ENCODE measurements at places on chromosomes 2 and 18. TPM values are rescaled to one million over a fixed set of nuclear protein-coding genes. Genes with fewer than 3 reads are reported as not detected.

DNA sequence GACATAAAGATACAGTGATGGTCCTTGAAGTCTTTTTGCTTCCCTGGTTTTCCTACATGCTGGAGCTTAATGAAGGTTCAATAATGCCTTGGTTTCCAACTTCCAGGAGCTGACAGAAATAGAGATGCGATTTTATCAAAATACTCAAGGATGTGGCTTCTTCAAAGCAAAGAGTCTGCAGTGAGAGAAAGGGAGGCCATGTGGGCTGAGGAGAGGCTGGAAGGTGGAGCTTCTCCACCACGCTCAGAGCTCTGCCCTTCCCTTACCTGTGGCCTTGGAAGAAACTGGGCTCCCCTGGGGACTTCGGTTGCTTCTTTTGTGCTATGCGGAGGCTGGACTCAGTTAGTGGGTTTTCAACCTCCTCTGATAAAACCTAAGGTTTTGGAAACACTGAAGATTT, 175.0 kb upstream of the APCDD1 start:
- H3K36me3 ChIP-seq = no peaks in the 10 kb centered on the region
- H3K27ac ChIP-seq = no peak overlapping the region
- H3K4me3 ChIP-seq = no peak overlapping the region
- H3K4me1 ChIP-seq = peaks cover 2% of the 10 kb centered on the region
- no peaks in the 10 kb centered on the region for H3K27me3 ChIP-seq

DNA sequence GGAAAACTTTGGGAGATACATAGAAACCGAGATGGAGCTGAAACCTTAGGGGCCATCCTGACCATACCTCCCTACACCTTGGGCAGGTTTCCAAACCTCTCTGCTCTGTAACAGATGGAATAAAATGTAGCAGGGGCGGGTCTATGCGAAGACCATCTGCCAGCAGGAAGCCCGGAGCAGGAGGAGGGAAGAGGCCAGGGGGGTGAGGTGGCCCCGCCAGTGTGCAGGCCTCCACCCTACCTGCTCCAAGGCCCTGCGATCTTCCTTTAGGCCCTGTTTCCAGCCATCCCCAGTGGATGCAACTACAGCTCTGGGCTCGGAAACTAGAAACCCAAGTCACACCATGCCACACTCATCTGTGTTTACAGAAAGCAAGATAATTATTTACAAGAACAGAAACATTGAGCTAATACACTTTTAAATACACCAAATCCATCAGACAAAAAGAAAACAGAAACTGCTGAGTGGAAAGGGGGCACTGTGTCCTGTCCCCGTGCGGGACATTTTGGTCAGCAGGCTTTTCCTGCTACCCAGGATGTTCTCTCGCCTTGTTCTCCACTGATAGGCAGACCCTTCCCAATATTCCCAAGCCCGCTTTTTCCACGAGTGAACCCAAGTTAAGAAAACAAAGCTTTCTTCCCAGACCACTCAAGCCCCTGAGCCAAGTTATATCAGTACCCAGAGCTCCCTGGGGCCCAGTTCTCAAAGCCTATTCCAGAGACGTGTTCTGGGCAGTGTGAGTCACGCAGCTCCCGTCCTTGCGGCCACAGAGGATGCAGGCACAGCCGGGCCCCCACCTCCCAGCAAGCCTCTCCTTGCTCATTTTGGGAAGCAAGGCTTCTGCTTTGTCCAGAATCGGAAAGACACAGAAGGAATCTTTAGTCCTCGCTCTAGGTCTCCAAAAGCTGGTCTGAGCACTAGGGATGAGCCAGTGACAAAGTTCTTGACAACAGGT, 17.3 kb downstream of the CIB4 start:
- no peaks in the 10 kb centered on the region for H3K36me3 ChIP-seq
- H3K27me3 ChIP-seq = no peaks in the 10 kb centered on the region
- no peak overlapping the region for H3K27ac ChIP-seq
- peaks cover 7% of the 10 kb centered on the region for H3K4me1 ChIP-seq

DNA sequence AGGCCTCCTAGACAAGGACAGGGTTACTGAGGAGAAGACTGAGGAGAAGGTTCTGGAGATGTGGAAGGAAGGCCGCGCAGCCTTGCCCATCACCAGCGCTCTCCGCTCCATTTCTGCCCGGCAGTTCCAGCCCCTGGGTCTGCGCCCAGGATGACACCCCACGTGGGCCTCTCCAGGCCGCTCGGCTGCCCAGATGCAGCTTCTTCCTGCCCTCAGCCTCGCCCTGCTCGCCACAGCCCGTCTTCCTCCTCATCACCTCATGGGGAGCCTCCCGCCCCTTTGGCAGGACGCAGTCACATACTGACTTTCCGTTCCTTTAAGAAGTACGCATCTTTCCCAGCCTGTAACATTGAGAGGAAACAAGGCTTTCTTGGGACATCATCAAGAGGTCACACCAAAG, 37.1 kb downstream of the SNTG2 start:
- peaks cover 3% of the 10 kb centered on the region for H3K27me3 ChIP-seq
- no peak for DNase-seq
- peak overlapping the region; percentile 71 for H3K27ac ChIP-seq
- no peaks in the 10 kb centered on the region for H3K36me3 ChIP-seq
- no peak overlapping the region for H3K4me3 ChIP-seq

- H3K27me3 ChIP-seq = peaks cover 20% of the 10 kb centered on the region
- H3K36me3 ChIP-seq = no peaks in the 10 kb centered on the region
- H3K27ac ChIP-seq = no peak overlapping the region
- H3K4me3 ChIP-seq = no peak overlapping the region
Measured at GRCh38 chr2:41914936-41915335, 132.9 kb upstream of the PKDCC start.

DNA sequence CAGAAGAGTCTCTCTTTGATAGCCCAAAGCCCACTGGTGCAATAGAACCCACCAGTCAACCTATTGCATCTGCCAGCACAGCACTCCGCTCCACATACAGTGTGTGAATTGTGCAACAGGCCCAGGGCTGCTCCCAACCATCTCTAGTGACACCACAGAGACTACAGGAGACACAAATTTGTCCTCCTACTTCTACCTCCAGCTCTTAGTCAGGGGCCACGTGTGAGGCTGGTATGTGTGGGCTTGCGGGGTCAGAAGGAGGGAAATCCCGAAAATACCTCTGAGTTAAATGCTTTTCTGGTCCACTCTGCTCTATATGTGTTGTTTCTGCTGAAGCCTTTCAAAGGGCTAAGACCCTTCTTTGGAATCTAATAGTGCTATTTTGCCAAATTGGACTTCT, 18.0 kb downstream of the DGUOK start:
- peaks cover 84% of the 10 kb centered on the region for H3K4me1 ChIP-seq
- DNase-seq = no peak
- no peak overlapping the region for H3K4me3 ChIP-seq
- peak overlapping the region; percentile 72 for H3K27ac ChIP-seq
- no peaks in the 10 kb centered on the region for H3K36me3 ChIP-seq
- H3K27me3 ChIP-seq = no peaks in the 10 kb centered on the region

GRCh38 chr18:58234359-58234741, 190.3 kb downstream of the NEDD4L start:
- peaks cover 1% of the 10 kb centered on the region for H3K27me3 ChIP-seq
- no peak for DNase-seq
- no peak overlapping the region for H3K4me3 ChIP-seq
- no peaks in the 10 kb centered on the region for H3K36me3 ChIP-seq

DNA sequence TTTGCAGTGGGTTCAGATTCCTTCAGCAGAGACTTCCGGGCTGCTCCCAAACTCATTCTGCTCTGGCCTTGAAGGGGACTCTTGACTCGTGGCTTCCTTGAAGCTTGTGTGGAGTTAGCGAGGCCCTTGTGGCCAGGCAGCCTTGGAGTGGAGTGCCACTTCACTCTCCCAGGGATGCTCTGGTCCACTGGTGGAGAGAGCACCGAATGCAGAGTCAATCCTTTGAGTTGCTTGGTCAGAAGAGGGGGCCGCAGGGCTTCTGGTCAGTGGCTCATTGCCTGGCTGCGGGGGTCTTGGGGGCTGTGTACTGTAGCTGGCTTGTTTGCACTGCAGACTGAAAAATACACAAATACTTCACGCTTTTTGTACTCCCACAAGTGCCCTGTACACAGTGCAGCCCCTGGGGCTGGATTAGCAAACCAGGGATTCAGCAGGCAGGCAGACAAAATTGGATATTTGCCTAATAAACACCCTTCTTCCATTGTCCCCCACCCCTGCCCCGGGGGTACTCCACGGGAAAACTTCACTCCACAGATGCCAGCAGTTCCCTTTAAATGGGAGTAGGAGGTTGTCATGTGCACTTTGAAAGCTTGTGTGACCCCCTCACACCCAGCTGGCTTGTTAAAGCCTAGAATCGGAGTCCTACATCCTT, 3.2 kb downstream of the GLI2 start:
- no peaks in the 10 kb centered on the region for H3K4me1 ChIP-seq
- no peaks in the 10 kb centered on the region for H3K36me3 ChIP-seq

GRCh38 chr2:188399159-188399558, 107.5 kb downstream of the GULP1 start:
- no peak for DNase-seq
- no peaks in the 10 kb centered on the region for H3K36me3 ChIP-seq
- no peaks in the 10 kb centered on the region for H3K27me3 ChIP-seq
- H3K4me3 ChIP-seq = no peak overlapping the region
- no peak overlapping the region for H3K27ac ChIP-seq

DNA sequence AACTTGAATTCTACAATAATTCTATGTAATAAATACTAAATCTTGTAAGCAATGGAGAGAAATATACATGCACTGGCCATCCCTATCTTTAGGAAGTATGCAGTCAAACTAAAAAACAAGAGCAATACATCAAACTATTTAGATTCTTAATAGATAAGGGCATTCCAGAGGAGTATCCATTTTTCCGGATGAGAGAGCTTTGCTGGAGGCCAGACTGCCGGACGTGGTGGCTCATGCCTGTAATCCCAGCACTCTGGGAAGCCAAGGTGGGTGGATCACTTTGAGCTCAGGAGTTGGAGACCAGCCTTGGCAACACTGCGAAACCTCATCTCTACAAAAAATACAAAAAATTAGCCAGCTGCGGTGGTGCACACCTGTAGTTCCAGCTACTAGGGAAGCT, 60.8 kb downstream of the KIF5C start:
- H3K36me3 ChIP-seq = peaks cover under 1% of the 10 kb centered on the region
- DNase-seq = no peak
- no peak overlapping the region for H3K27ac ChIP-seq
- no peaks in the 10 kb centered on the region for H3K4me1 ChIP-seq
- no peaks in the 10 kb centered on the region for H3K27me3 ChIP-seq

DNA sequence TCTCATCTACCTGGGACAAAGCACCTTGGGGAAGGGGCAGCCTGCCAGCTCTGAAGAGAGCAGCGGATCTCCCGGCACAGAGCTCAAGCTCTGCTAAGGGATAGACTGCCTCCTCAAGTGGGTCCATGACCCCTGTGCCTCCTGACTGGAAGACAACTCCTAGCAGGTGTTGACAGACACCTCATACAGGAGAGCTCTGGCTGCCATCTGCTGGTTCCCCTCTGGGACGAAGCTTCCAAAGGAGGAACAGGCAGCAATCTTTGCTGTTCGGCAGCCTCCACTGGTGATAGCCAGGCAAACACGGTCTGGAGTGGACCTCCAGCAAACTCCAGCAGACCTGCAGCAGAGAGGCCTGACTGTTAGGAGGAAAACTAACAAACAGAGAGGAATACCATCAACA, 549.9 kb upstream of the LRATD1 start:
- no peaks in the 10 kb centered on the region for H3K27me3 ChIP-seq
- H3K4me1 ChIP-seq = no peaks in the 10 kb centered on the region
- H3K4me3 ChIP-seq = no peak overlapping the region
- no peak overlapping the region for H3K27ac ChIP-seq

DNA sequence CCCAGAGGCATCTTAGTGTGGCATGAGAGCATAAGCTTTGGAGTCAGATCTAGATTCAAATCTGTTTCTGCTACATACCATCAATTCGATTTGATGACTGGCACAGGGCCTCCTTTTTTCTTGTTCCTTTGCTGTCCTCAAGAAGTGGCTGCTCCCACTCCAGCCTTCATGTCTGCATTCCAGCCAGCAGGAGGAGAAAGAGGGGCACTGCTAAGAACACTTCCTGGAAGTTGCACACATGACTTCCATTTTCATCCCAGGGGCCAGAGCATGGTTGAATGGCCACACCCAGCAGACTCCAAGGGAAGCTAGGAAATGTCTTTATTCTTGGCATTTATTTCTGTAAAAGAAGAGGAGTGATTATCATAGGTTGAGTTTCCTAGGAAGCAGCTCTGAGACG, 50.4 kb downstream of the EML6 start:
- peaks cover 20% of the 10 kb centered on the region for H3K36me3 ChIP-seq
- H3K4me1 ChIP-seq = no peaks in the 10 kb centered on the region
- peaks cover 2% of the 10 kb centered on the region for H3K27me3 ChIP-seq
- no peak overlapping the region for H3K4me3 ChIP-seq

- no peak for DNase-seq
- no peak overlapping the region for H3K4me3 ChIP-seq
- no peaks in the 10 kb centered on the region for H3K27me3 ChIP-seq
- H3K36me3 ChIP-seq = no peaks in the 10 kb centered on the region
- H3K27ac ChIP-seq = no peak overlapping the region
- no peaks in the 10 kb centered on the region for H3K4me1 ChIP-seq
Measured at GRCh38 chr2:103410221-103410620, 648.4 kb downstream of the TMEM182 start.

GRCh38 chr2:219688560-219689445, 61.4 kb downstream of the SLC4A3 start:
- H3K27ac ChIP-seq = no peak overlapping the region
- DNase-seq = no peak

DNA sequence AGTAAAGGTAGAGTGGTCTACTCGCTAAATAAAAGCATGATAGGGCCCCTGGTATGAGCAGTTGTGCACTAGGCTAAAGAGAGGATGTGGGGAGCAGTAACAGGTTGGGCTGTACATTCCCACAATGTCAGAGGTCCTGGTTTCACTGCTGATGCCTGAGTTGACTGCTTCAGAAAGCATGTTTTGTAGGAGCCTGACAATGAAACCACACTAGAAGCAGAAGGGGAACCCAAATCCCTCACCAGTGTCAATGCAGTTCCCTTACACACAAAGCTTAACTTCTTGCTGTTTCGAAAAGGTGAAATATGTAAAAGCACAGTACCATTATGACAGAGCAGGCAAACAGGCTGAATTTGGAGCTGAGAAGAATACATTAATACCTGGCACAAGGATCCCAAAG, 291.7 kb upstream of the KYNU start:
- no peaks in the 10 kb centered on the region for H3K27me3 ChIP-seq
- no peak for DNase-seq

GRCh38 chr18:43485545-43485963, 208.3 kb upstream of the SYT4 start:
- no peaks in the 10 kb centered on the region for H3K27me3 ChIP-seq
- no peak overlapping the region for H3K4me3 ChIP-seq
- no peaks in the 10 kb centered on the region for H3K4me1 ChIP-seq
- DNase-seq = no peak
- H3K27ac ChIP-seq = no peak overlapping the region
- no peaks in the 10 kb centered on the region for H3K36me3 ChIP-seq

ASB18 gene
- not detected for total RNA-seq

FBXO41 gene
- total RNA-seq = 28.0 TPM

BUB1 gene
- total RNA-seq = 3.5 TPM

FAM117B gene
- 57.2 TPM for total RNA-seq

SGO2 gene
- 4.9 TPM for total RNA-seq

GALNT3 gene
- 2.0 TPM for total RNA-seq

CNTNAP5 gene
- total RNA-seq = not detected

PTH2R gene
- total RNA-seq = 0.25 TPM

Data from naive thymus-derived CD8-positive, alpha-beta T cell (primary cell).